ENCODE measurements at places on chromosomes 2 and 18.
A peak's percentile ranks its signal among the peaks of the same experiment; 100 is the strongest.

DNA sequence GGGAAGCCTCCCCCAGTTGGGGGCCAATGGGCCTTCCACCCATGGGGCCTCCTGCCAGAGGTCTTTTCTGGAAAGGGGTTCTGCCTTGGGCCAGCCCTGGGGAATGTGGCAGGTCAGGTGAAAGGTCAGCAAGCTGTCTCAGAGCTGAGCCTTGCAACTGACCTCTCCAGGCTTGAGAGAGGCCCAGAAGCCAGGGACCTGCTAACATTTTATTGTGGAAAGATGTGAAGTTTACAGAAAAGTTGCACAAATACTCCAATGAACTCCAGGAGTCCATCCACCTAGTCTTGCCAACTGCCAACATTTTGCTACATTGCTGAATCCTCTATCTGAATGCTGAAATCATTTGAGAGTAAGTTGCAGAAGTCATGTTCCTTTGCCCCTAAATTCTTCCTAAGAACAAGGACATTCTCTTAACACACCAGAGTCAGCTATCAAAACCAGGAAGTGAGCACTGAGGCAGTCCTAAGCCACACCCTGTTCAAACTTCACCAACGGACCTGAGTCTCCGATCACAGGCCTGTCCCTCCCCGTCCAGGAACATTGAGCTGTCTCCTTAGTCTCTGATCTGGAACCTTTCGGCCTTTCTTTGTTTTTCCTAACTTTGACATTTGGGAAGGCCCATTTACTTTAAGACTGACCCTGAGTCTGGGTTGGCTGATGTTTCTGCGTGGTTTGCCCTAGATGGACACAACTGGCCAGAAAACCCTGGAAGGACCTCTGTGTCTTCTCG lies 4.0 kb downstream of the SNORC start:
- DNase-seq = no peak

GRCh38 chr2:200306931-200307723 lies 634 bp downstream of the SPATS2L start:
- peak; percentile 28 for DNase-seq

DNA sequence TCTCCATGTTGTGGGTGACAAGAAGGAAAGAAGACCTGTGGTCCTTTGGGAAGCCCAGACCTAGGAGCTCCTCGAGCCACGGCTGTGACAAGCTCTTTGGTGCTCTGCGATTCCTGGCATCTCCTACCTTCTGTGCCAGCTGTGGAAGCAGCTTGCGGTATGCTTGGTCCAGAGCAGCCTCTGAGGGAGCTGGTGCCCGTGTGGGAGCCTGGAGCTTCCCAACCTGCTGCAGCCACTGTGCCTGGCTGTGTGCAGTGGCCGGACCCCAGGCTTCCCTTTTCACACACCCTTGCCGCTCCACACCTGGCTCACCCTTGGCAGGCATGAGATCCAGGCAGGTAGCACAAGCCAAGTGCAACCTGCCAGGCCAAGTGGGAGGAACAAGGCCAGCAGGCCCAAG lies 1328.6 kb upstream of the SLC39A10 start:
- DNase-seq = no peak

GRCh38 chr2:10350761-10351160 lies 48.1 kb downstream of the HPCAL1 start:
- no peak for DNase-seq

DNA sequence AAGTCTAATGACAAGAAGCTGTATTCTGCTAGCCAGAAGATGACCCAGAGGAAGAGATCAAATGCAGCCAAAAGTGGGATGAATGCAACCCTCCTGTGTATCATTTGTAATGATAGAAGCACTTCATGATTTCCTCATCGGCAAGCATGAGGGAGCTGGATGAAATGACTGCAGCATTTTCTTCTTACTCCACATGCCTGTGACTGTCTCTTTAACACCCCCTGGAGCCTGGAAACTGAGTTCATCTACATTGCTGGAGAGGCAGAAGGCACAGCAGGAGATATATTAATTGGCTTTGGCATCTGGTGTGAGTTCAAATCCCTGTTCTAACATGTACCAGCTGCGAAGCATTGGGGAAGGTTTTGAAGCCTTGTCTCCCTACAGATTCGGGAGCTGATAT lies 37.7 kb downstream of the ID2 start:
- no peak for DNase-seq

DNA sequence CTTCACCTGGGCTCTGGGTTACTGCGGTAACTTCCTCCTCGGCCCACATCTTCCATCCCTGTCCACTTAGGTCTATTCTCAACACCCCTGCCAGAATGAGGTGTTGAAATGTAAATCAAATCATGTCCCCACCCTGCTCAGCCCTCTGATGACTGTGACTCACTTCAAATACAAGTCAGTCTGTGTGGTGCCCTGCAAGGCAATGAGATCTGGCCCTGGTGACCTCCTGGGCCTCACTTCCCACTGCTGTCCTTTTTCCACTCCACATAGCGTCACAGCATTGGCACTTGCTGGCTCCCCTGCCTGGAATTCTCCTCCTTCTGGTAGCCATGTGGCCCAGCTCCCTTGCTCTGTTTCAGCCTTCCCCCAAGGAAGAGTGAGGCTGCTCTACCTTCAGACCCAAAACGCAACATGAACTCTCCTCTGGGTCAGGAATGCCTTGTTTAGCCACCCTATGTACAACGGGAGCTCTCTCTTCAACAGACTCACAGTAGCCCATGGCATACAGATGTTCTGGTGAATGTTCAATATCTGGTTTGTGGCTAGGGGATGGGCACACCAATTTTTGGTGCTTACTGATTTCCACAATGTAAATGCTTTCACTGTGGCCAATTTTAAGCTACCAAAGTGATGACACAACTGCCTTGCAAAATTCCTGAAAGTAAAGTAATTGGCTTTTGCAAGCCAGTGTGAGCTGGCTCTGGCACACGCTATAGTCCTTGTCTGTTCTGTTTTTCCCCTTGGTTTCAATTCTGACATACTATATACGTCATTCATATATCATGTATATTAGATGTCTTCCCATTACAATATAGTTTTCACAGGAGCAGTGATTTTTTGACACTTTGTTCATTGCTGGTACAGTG lies 550.3 kb upstream of the HS6ST1 start:
- no peak for DNase-seq

DNA sequence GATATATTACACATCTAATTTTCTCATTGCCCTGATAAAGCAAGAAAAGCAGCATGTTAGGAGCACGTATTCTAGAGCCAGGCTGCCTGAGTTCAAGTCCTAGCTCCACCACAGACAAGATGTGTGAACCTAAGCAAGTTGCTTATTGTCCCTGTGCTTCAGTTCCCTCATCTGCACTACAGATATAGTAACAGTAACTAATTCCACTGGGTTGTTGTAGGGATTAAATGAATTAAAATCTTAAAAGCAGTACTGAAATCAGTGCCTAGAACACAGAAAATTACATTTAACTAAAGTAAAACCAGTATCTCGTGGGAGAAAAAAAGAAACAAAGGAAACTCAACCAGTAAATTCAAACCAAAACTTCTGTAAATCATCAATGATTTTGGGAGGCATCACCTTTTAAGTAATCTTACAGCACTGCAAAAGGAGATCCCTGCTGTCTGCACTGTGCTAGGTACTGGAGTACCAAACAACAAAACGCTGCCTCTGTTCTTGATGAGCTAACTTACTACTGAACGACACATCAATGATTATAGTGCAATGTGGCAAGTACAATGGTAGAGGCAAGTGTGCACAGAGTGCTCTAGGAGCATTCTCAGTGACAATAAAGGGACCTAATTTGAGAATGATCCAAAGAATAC lies 7.9 kb downstream of the MAP3K2 start:
- no peak for DNase-seq

GRCh38 chr18:12307701-12308385 lies at the start of gene TUBB6:
TSS of gene TUBB6 (plus strand) at chr18:12308241. CDS start at chr18:12308293, 52 bp downstream.
- DNase-seq = peak; percentile 50

DNA sequence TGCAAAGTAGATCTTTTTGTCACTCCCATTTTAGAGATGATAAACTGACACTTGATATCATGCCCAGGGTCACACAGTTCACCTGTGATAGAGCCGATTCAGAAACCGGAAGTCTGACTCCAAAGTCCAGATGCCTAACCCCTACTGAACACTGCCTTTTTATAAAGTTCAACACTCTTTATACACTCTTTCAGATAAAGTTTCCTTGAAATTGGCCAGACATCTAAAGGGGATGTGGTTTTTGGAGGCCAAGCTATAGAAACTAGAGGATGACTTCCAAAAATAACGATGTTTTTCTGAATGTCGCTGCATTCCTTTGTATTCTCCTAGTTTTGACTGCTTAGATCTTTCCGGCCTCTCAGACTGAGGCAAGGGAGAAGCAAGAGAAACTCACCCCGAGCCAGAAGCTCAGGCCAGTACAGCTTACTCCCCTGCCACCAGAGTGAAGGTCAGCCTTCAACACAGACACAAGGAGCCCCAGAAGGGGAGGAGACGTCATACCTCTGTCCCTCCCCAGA lies 61.8 kb downstream of the NRP2 start:
- no peak for DNase-seq

DNA sequence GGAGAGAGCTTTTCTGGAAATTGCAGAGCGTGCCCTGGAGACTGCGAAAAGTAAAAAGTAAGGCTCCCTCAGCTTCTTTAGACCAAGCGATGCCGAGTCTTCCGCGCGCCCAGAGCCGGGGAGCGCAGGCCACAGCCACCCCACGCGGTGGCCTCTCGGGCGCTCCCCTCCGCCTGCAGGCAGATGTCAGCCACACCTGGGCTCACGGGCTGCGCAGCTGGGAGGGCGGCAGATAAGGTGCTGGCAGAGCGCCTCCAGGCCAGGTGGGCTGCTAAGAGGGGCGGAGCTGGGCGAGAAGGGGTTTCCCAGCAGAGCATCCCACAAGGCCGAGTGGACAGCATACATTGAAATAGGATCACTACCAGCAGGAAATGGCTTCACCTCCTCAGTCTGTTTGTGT lies 81.7 kb downstream of the ARHGEF4 start:
- no peak for DNase-seq

GRCh38 chr2:162072976-162073887 lies 783 bp downstream of the DPP4 start:
- DNase-seq = no peak

- DNase-seq = no peak
Measured at GRCh38 chr2:38483776-38484501, 106.9 kb upstream of the ATL2 start.

DNA sequence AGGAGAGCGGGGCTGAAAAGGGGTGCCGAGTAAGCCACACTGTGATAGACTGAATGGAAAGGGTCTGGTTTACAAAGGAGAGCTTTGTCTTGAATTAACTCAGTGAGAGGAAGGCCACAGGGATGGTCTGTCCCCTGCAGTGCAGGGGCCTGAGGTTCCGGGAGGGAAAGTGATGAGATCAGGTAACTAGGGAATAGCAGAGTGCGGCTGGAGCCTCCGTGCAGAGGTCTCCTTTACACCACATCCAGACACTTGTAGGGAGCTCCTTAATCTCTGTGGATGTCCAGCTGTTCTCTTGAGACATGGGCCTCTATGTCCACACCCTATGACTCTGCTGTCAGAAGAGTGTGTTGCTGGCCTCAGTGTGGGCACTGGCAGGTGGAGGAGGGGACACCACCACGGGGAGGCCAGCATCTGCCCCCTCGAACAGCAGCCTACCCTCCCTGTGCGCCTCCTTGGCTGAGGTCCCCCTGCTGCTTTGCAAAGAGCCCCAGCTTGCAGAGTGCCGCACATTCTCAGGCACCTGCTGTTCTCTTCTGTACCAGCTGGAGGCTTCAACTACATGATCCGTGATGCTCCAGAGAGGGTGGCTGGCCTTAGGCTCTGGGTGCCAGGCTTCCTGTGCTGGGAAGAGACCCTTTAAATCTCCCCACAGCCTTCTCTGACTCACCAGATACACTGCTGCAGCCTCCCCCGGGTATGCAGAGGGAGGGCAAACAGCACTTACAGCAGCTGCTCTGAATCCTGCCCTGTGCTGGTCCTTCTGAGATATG lies 25.9 kb downstream of the ENOSF1 start:
- DNase-seq = no peak

GRCh38 chr18:25727281-25727985 lies 363.0 kb downstream of the SS18 start:
- DNase-seq = no peak

DNA sequence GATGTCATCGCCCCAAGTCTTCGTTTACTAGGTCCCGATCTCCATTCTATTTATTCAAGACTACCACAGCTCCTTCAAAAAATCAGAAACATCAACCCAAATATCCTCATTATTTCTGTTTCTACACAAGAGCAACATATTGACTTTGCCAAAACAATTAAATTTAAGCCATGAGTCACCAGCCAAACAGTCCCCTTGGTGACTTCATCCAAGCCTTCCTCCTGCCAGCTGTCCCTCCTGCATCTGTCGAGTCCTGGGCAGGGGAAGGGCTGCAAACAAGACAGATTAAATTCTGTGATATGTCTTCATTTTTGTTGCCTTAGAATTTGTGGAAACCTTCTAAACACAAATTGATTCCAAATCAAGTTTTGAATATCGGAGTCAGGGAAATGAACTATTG lies 110.3 kb downstream of the SP3 start:
- DNase-seq = no peak

GRCh38 chr2:132577686-132578085 lies 92.3 kb downstream of the LYPD1 start:
- DNase-seq = no peak

GRCh38 chr18:10420561-10421352 lies 33.7 kb upstream of the APCDD1 start:
- no peak for DNase-seq

GRCh38 chr2:205701509-205701908 lies 19.2 kb downstream of the NRP2 start:
- no peak for DNase-seq

- no peak for DNase-seq
Measured at GRCh38 chr2:235660484-235661082, 166.7 kb downstream of the AGAP1 start.

GRCh38 chr2:8737571-8738175 lies 55.8 kb downstream of the ID2 start:
- DNase-seq = no peak

- peak; percentile 1 for DNase-seq
Measured at GRCh38 chr2:85933753-85934594, 45.2 kb upstream of the ST3GAL5 start.

GRCh38 chr2:55137024-55137958 lies 87.0 kb upstream of the RTN4 start:
- DNase-seq = no peak

DNA sequence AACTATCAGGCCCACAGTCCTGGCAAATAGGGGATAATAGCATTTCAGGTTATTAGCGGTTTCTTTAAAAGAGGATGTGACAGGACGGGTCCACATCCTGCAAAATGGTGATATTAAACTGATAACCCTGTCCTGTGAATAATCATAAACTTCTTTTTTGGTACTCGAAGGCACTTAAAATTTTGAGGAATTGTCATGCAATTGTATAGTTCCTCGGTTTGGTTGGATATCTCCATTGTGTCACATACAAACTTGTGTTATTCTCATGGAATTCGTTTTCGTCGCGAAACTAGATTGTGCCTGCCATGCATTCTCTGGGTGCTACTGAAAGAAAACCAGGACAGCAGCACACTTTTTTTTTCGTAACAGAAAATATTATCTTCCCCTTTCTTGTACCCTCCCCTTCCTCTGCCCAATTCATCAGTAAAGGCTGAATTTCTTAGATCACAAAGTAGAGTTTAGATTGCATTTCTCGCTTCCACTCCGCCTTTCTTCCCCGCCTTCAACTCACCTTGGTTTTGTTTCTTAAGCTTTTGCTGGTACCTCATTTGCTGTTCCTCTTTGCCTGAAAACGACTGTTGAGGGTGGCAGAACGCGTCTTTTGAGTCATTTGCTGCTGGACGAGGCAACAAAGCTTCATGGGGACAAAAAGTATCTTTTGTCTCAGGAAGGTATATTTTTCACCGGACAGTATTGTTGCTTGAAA lies 1.3 kb downstream of the CERS6 start:
- DNase-seq = no peak

GRCh38 chr18:42950732-42951131 lies 164.8 kb downstream of the RIT2 start:
- DNase-seq = no peak

All from activated T-cell treated with anti-CD3 and anti-CD28 coated beads for 48 hours (primary cell).